ENCODE measurements at places on chromosomes 6 and 20.

- DNase-seq: no peak
Observed at GRCh38 chr6:138863321-138863720, 67.4 kb downstream of the ECT2L start.

GRCh38 chr6:26445934-26446667, 5.8 kb downstream of the BTN3A3 start:
- DNase-seq: peak; percentile 2

GRCh38 chr6:138161338-138162110, at the start of gene ARFGEF3:
TSS of gene ARFGEF3 (plus strand) at chr6:138161939. CDS start at chr6:138162087, 148 bp downstream.
- DNase-seq: peak; percentile 29

GRCh38 chr6:3650076-3650958, 101.2 kb downstream of the PXDC1 start:
- no peak for DNase-seq

DNA sequence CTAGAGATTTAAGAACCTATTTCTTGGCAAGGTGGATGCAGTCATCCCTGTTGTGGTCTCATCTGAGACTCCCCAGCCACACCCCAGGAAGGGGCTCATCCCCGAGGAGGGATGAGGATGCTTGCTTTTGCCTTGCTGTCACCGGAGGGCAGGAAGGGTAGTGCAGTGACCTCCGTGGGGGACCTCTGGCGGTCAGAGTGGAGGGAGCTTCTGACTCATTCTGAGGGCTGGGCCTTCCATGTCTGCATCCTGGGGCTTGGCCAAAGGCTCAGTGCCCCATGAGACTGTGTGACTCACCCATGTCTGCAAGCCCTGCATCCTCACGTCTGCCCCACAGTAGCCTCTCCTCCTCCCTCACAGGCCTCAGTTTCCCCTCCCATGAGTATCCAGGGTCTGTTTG, 38.7 kb downstream of the UQCC2 start:
- DNase-seq: no peak

DNA sequence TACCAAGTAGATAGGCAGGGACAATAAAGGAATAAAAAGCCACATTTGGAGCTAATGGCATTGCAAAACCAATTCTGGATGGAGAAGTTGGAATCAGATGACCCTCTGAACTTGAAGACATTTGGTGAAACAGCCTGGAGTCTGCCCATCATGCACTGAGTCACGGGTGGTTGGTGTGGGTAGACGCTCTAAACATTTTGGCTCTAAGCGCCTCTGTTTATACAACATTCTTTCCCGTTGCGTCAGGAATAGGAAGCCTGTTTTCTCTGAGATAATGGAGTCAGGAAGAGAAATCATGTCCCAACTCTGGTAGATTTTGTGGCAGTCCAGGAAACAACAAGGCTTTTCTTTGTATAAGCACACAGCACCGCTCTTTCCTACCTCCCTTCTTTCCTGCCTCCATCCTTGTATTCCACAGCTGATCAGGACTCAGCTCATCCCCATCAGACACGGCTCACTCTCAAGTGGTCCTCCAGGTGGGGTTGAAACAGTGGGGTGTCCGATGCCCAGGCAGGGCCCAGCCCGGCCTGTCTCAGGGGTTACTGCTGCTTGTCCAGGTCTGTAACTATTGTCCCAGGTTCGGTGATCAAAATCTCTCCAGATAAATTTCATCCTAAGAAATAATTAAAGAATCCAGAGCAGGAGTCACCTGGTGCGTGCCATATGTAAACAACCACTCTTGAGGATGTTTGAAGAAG, 12.1 kb upstream of the RAMACL start:
- no peak for DNase-seq

GRCh38 chr20:51607170-51607569, 64.7 kb upstream of the NFATC2 start:
- DNase-seq: no peak

DNA sequence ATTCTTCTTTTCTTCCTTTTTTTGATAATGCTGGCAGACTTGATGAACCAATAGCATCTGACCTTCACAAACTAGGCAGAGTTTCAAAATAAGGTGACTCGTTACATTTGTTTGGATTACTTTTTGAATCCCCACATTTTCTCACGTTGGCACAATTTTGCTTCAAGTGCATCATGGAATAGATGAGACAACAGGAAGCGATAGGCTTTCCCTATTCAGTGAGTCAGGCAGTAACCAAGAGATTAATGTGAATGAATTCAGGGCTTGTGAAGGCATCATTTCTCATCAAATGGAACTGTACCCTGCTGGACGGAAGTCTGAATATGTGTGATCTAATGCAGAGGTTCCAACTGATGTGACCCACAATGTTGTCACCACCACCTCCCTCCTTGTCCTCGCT, 10.7 kb downstream of the RFPL4B start:
- no peak for DNase-seq

DNA sequence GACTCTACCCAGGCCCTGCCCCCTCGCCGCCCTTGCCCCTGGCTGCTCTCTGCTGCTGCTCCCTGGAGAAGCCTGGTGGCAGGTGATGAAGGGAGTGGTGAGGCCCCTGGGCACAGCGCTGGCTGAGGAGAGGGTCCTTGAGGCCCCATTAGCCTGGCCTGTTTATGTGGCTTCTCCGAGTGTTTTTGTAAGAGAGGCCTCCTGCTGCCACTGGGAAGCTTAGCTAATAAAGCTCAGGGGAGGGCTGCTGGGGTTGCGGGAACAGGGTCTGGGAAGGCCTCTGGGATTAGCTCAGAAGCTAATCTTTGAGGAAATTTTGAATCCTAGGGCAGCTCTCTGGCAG, 15.5 kb downstream of the EBF4 start:
- DNase-seq: no peak

DNA sequence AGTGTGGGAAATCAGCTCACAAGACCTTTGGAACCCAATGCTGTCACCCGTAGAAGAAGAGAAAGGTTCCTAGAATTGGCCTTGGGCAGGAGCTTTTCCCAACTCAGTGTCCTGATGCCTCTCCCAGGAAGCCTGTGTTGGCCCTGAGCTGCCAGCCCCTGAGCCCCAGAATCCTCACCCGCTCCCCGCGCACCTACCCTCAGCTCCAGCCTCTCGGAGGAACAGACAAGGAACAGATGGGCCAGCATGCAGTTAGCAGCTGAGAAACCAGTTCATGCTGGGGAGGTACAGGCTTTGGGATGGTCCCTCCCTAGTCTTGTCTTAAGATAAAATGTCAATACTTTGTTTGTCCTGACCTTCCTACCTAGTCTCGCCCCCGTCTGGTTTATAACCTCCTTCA, 121.9 kb upstream of the CDH4 start:
- no peak for DNase-seq

- DNase-seq: no peak
Observed at GRCh38 chr20:61072398-61072797, 179.7 kb upstream of the CDH4 start.
